CD4-positive, alpha-beta T cell treated with Interleukin-15 for 4 hours (primary cell): ENCODE measurements at places on chromosomes 12 and 14.

- no peak for DNase-seq
Measured at GRCh38 chr14:89184952-89185351, 232.1 kb downstream of the FOXN3 start.

GRCh38 chr12:72133497-72134055 is 138.6 kb upstream of the TRHDE start:
- DNase-seq = no peak

- no peak for DNase-seq
Measured at GRCh38 chr12:24948420-24948756, 513 bp downstream of the BCAT1 start.

GRCh38 chr12:83477696-83478095 is 791.0 kb downstream of the TMTC2 start:
- DNase-seq = no peak

- no peak for DNase-seq
Measured at GRCh38 chr14:100842799-100843198, 16.9 kb downstream of the MEG3 start.

GRCh38 chr14:59303216-59303615 is 114.7 kb downstream of the DAAM1 start:
- no peak for DNase-seq

DNA sequence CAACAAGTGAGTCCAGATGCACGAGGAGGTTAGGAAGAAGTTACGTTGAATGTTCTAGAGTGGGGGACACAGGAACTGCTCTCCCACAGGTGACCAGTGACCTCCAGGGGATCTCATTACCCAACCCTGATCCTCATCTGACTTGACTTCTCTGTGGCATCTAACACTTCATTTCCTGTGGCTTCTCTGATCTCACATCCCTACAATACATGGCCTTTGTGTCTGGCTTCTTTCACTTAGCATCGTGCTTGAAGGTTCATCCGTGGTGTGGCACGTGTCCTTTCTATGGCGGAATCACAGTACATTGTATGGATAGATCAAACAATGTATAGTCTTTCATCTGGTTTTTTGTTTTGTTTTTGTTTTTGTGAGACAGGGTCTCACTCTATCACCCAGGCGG is 19.3 kb downstream of the CFAP251 start:
- DNase-seq = no peak

- no peak for DNase-seq
Measured at GRCh38 chr12:127398016-127398710, 868.8 kb upstream of the TMEM132C start.

DNA sequence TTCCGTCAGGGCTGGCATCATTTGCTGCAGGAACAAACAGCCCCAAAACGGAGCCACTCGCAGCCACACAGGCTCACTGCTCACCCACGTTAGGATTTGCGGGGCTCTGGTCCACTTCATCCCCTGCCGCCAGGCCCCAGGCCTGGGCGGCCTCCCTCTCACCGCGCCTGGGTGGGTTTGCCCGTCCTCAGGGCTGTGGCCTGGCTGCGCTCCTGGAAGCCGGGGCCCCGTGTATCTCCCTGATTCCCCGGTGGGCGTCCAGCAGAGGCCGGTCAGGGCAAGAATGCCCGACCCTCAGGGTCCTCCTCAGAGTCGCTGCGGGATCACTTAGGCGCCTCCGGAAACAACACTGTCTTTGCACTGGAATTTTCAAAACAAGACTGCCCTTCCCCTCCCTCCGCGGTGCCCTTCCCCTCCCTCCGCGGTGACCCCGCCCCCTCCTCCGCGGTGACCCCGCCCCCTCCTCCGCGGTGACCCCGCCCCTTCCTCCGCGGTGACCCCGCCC is 15.7 kb upstream of the FBRSL1 start:
- DNase-seq = no peak

DNA sequence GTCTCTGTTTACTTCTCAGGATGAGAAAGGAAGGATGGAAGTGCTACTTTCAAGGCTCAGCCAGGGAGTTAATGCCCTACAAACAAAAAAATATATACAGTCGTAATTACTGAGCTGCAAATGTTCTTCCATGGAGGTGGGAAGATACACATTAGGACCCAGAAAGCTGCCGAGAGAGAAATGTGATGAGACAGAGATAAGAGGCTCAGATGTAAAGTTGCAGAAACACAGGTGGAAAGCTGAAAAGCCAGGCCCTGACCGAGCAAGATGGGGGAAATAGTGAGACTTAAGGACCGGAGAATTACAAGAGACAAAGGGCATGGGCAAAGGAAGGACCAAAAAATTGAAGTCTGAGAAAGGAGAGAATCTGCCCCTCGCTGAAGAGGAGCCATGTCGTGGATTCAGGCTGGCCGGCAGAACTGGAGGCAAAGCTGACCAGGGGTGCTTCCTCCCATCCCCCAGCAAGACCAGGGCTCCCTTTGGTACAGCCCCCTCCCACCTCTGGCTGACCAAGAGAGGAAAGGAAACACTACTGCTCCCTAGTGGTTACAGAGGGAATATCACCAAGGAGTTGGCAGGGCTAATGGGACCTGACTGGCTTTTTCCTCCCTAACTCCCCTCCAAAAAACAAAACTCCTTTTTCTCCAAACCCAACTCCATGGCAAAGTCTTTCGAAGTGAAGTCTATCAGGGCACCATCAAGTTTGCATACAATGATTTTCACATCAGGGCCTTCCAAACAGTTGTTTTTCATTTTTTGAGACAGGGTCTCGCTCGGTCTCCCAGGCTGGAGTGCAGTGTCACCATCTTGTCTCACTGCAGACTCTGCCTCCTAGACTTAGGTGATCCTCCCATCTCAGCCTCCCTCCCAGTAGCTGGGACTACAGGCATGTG is 12.1 kb downstream of the ZFHX2 start:
- DNase-seq = peak; percentile 54

DNA sequence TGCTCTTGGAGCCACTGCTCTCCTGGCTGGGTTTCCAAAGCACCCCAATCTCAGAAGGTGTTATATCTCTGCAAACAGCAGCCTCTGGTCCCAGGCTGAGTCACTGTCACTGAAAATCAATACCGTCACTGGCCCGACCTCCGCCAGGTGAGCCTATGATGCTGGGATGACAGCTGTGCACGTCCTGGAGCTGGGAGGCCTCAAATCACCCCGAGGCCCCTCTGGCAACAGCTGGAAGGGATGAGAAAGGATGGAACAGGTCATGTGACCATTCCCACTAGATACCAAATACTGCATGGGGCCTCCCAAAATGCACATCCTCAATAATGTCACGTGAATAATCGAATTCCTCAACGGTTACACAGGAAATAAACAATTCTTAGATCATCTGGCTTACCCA is 190.8 kb downstream of the TTC7B start:
- DNase-seq = no peak

DNA sequence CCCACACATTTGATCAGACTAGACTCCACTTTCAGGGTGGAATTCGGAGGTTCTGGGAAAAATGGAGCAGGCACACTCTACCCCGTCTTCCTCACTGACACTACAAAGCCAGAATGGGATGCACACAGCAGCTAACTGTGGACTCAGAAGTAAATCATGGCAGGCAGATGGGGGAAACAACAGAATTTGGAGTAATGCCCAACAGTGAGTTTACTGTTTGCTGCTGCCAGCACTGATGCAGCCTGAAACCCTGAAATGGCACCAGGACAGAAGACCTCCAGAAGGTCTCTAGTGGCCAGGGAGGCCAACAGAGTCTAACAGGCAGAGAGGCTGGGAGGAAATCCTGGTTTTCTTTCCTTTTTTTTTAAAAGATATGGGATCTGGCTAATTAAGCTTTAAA is 24.6 kb downstream of the KCTD10 start:
- no peak for DNase-seq

DNA sequence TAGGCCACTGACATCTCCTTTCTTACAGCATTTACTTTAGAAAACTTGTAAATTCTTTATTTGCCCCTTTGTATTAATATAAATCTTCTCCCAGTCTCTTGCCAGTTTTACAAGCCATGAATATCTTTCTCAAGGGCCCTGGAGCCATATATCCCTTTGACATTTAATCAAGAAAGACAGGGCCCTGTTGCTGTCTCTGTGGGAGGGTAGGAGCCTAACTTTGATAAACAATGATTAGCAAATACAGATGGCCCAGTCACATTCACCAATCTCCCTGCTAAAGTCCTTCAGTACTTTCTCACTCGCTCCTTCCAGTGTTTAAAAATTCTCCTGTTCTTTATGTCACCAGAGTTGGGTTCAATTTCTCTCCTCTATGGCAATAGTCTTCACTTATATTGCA is 479.8 kb upstream of the USP15 start:
- DNase-seq = no peak

DNA sequence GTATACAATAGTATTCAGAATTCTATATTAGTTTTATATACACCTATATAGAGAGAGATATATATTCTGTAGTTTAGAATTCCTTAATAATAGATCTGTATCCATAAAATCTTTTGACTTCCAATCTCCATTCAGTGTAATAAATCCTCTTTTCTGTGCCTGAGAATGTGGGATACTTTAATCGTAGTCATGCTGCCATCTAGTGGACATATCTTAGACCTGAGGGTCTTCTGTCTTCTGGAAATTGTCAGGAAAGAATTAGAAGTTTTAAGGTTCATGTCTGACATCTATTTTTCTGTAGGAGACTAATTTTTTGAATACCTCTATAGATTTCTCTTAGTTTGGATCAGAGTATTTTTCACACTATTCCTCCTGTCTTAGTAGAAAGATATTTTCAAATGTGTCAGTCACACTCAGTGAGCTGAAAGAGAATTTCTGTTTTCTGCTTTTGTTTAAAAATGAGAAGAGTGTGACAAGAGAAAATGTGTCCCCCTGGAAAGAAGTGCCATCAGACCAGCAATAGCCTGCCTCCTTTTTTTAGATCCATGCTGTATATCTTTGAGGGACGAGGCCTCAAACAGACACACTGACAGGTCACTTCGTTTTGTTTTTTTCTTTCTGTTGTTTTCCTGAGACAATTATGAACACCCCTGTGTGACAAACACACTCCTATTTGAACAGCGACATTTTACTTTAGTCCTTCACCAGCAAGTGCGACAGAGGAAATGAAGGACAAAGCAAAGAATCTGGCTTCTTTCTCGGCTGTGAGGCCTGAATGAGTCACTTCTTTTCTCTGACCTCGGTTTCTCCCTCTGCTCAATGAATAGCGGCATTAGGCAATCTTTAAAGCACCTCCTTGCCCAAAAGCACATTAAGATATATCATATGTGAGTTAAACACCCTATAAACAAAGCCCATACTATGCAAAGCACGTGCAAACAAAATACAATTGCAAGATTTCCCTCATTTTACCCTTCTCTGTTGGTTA is 96.3 kb downstream of the GALC start:
- peak; percentile 30 for DNase-seq

GRCh38 chr12:120851444-120851843 is 52.7 kb downstream of the SPPL3 start:
- DNase-seq = no peak

DNA sequence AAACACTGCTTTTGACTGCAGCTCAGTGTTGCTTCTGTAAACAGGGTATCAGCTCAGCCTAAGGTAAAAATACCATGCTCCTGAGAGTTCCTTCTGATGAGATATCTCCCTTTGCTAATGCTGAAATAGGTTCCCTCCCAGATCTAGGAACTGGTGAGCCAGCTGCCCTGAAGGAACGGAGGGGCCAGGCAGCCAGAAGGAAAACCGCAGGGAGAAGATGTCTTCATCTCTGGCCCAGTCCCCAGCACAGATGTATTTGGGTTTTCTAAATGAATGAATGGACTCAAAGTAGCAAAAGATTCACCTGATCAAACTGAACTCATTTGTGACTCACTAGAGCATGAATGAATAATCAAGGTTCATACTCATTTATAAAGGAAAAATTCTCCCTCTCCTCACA is 247.8 kb downstream of the MSRB3 start:
- DNase-seq = no peak

DNA sequence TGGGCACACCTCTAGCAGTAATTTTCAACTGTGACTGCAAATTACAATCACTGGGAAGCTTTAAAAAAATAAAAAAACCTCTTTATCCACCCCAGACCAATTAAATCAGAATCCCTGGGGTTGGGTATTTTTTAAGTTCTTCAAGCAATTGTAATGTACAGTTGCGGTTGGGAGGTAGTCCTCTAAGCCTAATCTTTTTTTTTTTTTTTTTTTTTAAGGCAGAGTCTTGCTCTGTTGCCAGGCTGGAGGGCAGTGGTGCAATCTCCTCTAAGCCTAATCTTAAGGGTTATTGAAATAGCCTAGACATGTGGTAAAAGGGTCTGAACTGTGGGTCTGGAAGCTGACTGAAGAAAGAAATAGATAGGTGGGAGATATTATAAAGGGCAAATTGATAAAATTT is 230.5 kb downstream of the AKAP6 start:
- no peak for DNase-seq

GRCh38 chr14:97458661-97459579 is 661.7 kb downstream of the VRK1 start:
- peak; percentile 82 for DNase-seq
